T-helper 2 cell treated with Interferon-gamma antibody and Interleukin-4, amounts not matched to agents 5 μg/mL and 100 μg/mL, for 36 hours (primary cell): ENCODE measurements at places on chromosomes 2 and 18.

GRCh38 chr2:195543902-195544894, 112.8 kb upstream of the SLC39A10 start:
- peak; percentile 58 for DNase-seq
- peak overlapping the region; percentile 67 for H3K4me3 ChIP-seq
- H3K27me3 ChIP-seq = no peaks in the 10 kb centered on the region
- peak overlapping the region; percentile 73 for H3K27ac ChIP-seq
- H3K4me1 ChIP-seq = peaks cover 58% of the 10 kb centered on the region

DNA sequence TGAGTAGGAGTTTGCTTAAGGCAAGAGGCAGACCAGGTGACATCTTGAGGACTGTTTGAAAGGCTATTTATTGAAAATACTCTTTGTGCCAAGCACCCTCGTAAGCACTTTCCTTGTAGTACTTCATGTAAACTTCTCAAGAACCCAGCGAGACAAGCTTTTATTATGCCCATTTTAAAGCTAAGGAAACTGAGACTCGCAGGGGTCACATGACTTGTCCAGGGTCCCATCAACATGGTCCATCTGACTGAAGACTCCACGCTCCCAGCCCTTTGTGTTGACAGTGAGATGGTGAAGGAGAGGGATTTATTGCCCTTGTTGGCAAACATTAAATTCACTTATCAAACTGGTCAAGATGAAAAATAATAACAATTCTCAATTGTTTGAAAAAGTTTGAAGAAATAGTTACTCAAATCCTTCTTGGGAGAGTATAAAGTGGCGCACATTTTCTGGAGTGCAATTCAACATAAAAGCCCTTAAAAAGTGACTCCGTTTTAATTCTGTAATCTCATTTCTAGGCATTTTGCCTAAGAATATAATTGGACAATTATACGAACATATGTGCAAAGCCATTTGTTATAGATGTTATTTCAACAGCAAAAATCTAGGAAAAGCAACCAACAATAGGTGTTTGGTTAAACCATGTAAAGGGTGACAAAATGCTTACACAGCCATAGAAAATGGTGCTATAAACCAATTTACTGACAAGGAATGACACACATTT, 270.5 kb upstream of the NCKAP5 start:
- no peaks in the 10 kb centered on the region for H3K4me1 ChIP-seq
- H3K36me3 ChIP-seq = no peaks in the 10 kb centered on the region
- no peak overlapping the region for H3K4me3 ChIP-seq
- no peak overlapping the region for H3K27ac ChIP-seq

GRCh38 chr2:53233759-53234547, 533.7 kb upstream of the CHAC2 start:
- peaks cover 3% of the 10 kb centered on the region for H3K4me1 ChIP-seq
- H3K27ac ChIP-seq = no peak overlapping the region
- DNase-seq = no peak

DNA sequence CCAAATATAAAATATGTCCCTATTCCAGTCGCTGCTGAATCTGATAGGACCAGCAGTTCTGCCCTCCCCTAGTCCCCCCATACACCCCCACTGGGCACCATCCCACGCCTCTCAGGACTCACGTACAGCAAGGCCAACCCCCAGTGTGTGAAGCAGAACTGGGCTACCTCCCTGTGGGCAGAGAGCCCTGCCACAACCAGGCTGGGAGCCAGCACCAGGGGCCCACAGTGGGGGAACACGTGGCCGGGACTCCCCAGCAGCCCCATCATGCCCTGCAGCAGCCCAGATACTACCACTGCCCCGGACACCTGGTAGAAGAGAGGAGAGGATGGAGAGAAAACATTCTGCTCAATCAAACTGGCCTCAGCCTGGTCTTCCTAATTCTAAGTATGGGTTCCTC, 1.3 kb downstream of the SLC23A3 start:
- H3K4me1 ChIP-seq = peaks cover 4% of the 10 kb centered on the region
- no peak overlapping the region for H3K27ac ChIP-seq
- no peaks in the 10 kb centered on the region for H3K27me3 ChIP-seq
- DNase-seq = no peak
- no peak overlapping the region for H3K4me3 ChIP-seq

- no peak overlapping the region for H3K27ac ChIP-seq
- H3K4me3 ChIP-seq = no peak overlapping the region
- DNase-seq = no peak
- no peaks in the 10 kb centered on the region for H3K4me1 ChIP-seq
Measured at GRCh38 chr2:75619956-75620740, 26.4 kb upstream of the MRPL19 start.

DNA sequence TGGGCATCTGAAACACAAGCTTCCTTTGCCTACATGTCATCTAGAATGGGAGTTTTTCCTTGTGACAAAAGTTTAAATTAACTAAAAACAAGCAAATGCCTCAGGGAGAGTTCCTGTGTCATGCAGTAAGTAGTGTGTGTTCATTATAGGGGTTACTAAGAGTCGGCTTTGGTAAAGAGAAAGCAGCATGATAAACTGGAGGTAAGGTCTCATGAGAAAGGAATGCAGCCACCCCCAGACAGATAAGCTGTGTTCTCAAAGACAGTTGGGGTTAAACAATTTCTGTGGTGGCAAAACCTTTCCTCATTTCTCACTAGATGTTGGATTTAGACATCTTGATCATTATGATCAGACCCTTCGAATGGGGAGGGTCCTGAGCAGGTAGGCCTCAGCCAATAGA, 129.7 kb downstream of the MAP4K4 start:
- peaks cover 44% of the 10 kb centered on the region for H3K36me3 ChIP-seq
- no peak for DNase-seq
- peaks cover 68% of the 10 kb centered on the region for H3K4me1 ChIP-seq
- H3K27ac ChIP-seq = no peak overlapping the region
- H3K27me3 ChIP-seq = no peaks in the 10 kb centered on the region
- H3K4me3 ChIP-seq = peak overlapping the region; percentile 14

GRCh38 chr2:240873805-240874714, 5.4 kb downstream of the AGXT start:
- H3K27me3 ChIP-seq = no peaks in the 10 kb centered on the region
- no peaks in the 10 kb centered on the region for H3K36me3 ChIP-seq
- no peaks in the 10 kb centered on the region for H3K4me1 ChIP-seq

DNA sequence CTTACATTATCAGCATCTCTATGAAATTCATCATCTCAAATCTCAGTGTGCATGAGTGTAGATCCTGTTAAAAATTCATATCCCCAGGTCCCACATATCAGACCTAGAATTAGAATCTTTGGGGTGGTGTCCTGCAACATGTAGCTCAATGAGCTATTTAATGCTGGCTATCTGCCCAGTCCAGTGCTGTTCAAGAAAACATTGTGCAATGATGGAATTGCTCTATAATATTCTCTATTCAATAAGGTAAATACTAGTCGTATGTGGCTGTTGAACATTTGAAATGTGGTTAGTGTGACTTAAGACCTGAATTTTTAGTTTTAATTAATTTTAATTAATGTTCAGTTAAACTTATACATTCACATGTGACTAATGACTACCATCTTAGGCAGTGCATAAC, 127.4 kb downstream of the NOL4 start:
- no peak overlapping the region for H3K4me3 ChIP-seq
- H3K4me1 ChIP-seq = no peaks in the 10 kb centered on the region
- no peaks in the 10 kb centered on the region for H3K36me3 ChIP-seq
- no peak for DNase-seq

DNA sequence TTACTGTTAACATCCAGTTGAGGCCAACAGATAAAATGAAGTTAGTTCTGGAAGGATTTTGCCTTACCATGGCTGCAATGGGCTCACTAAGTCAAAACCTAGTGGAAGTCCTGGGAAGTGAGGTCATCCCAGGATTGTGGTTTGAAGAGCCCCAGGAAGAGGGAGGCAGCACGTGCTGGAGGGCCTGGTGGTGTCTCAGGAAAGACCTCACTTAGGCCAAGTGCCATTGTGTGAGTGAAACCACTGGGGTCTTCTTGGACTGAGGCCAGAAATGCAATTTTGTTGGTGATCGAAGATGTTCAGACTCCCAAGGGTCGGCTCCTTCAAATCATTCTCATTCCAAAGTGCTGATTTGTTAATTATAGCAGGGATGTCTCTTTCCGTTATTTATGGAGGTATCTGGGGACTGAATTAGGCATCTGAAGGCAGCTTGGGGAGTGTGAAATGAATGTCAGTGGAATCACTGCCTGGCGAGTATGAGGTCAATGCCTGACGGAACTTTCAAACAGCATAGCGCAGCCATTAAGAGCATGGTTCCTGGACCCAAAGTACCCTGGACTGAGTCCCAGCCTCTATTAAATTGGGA, 60.0 kb downstream of the IL1R2 start:
- H3K27ac ChIP-seq = no peak overlapping the region
- DNase-seq = no peak
- H3K27me3 ChIP-seq = peaks cover 9% of the 10 kb centered on the region
- no peaks in the 10 kb centered on the region for H3K36me3 ChIP-seq
- peaks cover 2% of the 10 kb centered on the region for H3K4me1 ChIP-seq

DNA sequence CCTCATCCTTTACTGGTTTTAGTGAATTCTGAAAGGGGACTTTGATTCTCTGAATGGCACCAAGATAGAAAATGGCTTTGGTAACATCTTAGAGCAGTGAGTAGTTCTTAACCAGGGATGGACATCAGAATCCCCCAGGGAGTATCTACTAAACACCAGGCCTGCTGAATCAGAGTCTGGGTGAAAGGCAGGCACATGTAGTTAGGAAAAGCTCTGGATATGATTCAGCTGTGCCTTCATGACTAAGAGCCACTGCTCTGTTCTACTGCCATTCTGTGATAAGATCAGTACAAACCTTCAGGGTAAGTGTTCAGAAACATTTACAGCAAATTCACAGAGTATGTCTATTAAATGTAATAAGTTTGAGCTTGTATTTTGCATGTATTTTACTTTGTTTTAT, 46.2 kb upstream of the B3GNT2 start:
- peak; percentile 17 for DNase-seq
- peaks cover 2% of the 10 kb centered on the region for H3K36me3 ChIP-seq
- H3K27ac ChIP-seq = no peak overlapping the region
